Germinal center (tissue), 1 donor: ENCODE measurements at places on chromosomes 12 and 14.
A peak's percentile ranks its signal among the peaks of the same experiment; 100 is the strongest.

DNA sequence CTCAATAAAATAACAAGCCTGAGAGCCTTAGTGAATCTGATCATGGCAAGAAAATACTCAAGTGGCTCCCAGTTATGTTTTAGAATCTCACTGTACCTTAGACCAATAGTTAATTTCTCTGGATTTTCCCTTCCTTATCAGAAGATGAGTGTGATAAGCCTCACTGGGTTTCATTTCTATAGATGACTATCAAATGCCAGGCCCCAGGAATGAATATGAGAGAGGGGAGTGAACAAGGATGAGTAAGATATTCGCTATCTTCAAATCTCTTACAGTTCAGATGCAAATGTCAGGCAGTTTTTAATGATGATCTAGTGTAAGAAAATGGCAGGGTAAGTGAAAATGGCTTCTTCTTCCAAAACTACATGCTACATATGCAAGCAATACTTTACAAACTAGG lies 26.1 kb upstream of the OR10P1 start:
- no peak for DNase-seq

DNA sequence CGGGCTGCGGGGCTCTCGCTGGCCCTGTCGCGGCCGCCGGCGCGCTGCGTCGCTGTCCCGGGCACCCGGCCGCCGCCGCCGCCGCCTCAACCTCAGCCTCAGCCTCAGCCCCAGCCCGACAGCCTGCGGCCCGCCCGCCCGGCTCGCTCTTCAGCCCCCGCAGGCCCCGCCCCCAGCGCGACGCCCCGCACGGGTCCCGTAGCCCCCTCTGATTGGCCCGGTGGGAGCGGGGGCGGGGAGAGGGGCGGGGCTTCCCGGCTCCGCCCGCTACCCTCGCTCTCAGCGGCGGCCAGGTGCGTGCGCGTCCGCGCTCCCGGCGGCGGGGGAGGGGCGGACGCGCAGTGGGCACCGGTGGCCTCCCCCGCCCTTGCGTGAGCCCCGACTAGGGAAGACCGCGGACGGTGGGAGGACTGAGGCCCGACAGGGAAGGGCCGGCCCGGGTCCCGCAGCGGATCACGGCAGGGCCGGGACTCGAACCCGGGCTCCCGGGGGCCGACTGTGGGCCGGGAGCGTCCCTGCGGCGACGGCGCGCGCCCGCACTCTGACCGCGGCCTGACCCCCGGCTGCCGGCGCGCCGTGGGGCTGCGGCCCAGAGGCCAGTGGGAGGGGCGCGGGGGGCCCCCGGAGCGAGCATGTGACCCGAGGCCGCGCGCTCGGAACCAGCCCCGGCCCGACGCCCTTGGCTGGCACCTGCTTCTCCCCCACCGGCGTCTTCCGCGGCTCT lies at the start of gene PPP1R13B:
Gene PPP1R13B, minus strand, starts transcription at position 125 of the 724 bp plus-strand sequence. CDS start 268 bp downstream, outside the sequence.
- DNase-seq = peak; percentile 99

- no peak for DNase-seq
Measured at GRCh38 chr14:89844508-89844907, 110.0 kb downstream of the EFCAB11 start.

GRCh38 chr12:68294251-68294650 lies 37.9 kb downstream of the MDM1 start:
- no peak for DNase-seq

DNA sequence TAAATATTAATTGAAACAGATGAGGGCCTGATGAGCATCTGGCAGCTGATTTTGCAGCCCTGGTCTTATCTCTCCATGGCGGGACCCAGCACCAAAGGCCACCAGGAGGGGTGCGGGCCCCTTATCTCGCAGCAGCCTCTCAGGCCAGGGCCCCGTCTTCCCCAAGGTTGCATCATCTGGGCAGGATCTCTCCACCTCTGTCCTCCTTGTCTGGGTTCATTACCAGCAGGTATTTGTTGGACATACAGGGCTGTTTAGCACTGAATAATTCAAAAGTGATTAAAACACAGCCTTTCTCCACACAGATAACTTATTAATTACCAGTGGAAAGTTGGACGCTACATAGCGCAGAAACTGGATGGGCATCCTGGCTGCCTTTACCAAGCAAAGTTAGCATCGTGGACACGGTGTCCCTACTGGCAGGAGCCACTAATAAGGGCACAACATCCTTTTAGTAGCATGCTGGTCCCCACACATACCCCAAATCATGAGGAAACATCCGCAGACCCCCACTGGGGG lies 25.8 kb downstream of the TMEM120B start:
- DNase-seq = no peak

GRCh38 chr14:36857842-36858445 lies 196.3 kb downstream of the PAX9 start:
- no peak for DNase-seq

DNA sequence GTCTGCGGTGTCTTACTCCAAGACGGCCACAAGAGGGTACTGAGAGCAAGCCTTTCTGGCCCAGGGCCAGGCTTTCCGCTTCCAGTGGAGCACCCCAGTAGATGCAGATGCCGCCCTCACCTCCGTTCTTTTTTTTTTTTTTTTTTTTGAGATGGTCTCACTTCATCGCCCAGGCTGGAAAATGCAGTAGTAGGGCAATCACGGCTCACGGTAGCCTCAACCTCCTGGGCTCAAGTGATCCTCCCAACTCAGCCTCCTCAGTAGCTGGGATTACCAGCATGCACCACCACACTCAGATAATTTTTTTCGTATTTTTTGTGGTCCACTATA lies 5.6 kb upstream of the LBHD2 start:
- peak; percentile 86 for DNase-seq

- no peak for DNase-seq
Measured at GRCh38 chr12:100346660-100347059, 10.2 kb upstream of the SLC17A8 start.

GRCh38 chr14:50559990-50560930 lies at the start of gene ATL1:
Gene ATL1 (plus strand): TSS chr14:50560145. CDS start chr14:50560266, 121 bp downstream.
- DNase-seq = peak; percentile 53

DNA sequence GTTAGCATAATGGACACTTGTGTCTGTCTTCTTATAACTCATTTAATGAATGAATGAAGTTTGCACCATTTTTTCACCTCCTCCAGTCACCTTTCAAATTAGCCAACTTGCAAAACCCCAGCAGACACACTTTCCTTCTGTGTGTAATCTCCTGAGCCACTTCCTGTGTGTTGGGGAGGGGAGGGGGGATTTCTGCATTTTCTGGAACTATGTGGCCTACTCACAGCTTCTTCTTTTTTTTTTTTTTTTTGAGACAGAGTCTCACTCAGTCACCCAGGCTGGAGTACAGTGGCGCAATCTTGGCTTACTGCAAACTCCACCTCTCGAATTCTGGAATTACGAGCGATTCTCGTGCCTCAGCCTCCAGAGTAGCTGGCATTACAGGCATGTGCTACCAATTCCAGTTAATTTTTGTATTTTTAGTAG lies 4.1 kb upstream of the SERPINA1 start:
- no peak for DNase-seq

DNA sequence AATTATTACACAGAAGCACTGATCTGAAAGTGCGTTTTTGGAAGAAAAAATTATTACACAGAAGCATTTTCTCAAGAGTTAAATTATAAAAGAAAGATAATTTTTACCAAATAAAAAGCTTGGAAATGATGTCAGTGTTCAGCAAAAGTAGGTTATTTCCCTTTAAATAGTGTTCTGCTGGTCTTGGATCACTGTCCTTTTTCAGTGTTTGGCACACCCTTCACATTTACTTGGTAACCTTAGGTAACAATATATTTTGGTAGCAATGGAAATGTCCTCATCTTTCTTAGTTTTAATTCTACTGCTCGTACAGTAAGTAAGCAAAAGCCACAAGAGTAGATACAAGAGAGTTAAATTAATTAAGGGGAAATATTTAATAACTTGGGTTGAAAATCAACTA lies 40.3 kb downstream of the FERMT2 start:
- no peak for DNase-seq

DNA sequence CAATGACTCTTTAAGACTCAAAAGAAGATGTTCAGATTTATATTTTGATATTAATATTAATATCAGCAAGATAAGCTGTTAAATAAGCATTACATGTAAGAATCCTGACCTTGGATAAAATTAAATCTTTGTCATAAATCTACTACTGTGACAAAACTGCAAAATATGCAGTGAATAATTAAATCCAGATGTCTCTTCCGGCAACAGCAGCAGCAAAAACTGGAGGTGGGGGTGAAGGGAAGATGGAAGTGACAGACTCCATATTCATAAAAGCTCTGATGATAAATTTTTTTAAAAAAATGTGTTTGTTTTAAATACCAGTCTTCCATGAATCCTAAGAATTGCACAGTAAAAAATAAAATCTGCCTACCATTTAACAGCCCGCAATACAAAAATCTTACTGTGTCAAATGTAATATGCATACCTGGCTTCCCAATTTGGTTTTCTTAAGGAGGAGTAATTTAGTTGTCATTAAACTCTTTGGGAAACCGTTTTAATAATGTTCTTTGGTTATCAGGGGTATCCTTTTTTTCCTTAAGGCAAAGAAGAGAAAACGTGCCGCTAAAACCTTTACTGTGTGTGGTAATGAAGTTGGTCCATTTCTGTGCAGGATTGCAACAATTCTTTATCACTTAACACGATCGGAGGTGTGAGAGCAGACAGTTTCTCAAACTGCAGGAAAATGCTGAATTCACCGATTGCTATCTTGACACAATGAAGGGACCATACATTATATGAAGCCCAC lies 478.2 kb downstream of the DIO2 start:
- DNase-seq = no peak

DNA sequence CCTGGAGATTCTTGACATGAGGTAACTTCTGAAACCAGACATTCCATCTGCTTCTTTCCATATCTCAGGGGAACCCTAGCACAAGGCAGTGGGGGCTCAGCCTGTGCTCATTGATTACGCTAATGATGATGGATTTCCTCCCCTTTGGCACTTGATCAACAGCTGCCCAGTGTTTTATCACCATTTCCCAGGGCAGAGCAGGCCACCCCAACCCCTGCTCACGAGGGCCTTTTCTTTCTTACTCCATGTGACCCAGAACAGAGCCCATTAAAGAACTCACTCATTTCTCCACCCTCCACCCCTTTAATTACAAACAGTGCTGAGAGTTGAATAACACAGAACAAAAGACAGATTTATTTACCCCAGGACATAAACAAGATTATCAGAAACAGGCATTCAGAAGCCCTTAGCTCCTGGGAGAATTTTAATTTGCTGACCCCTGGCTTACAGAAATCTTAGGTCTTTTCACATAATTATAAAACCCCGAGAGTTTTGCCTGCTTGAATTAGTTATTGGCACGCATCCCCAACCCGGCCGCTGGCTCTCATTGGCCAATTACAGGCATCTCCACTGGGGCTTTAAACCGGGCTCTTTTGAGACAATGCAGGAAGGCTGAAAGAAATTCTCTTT lies 32.0 kb upstream of the CCDC60 start:
- DNase-seq = no peak
